ENCODE measurements at places on chromosomes 11 and 22. TPM values are rescaled to one million over a fixed set of nuclear protein-coding genes. Genes with fewer than 3 reads are reported as not detected.

- no peak for DNase-seq
Measured at GRCh38 chr22:23549198-23549595, 30.9 kb downstream of the IGLL1 start.

DNA sequence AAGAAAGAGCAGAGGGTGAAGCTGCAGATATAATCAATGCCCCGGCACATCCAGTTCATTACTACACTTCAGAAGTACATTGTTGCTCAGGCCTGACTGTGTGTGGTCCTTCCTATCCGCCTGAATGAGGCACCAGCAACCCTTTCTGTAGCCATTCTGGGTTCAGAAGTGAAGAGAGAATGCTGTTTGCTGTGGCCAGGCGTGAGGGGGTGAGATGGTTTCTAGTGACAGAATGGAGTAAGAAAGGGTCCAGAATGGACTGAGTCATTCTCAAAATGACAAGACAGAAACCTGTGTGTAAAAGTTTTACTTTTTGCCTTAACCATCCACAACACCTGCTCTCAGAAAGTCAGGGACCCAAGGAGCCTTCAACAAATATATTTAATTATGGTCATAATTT is 334.8 kb downstream of the GUCY1A2 start:
- DNase-seq, result no peak

DNA sequence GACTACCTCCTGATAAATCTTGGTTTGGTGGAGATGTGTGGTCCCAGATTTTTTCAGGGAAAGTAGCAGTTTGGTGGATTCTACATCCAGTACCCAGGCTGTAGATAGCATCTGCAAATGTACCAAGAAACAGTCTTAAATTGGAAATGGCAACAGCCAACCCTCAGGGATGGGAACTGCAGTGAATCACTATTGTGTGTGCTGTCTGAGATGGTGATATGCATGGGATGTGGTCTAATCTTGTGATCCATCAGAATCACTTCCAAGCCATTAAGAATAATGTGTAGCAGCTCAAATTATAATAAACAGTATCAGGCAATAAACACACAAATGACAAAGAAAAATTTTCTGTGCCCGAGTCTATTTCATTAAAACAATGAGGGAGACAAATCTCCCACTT is 3.4 kb downstream of the OLFML1 start:
- DNase-seq, result no peak

- DNase-seq, result no peak
Measured at GRCh38 chr11:105357764-105358163, 218.2 kb upstream of the CARD18 start.

DNA sequence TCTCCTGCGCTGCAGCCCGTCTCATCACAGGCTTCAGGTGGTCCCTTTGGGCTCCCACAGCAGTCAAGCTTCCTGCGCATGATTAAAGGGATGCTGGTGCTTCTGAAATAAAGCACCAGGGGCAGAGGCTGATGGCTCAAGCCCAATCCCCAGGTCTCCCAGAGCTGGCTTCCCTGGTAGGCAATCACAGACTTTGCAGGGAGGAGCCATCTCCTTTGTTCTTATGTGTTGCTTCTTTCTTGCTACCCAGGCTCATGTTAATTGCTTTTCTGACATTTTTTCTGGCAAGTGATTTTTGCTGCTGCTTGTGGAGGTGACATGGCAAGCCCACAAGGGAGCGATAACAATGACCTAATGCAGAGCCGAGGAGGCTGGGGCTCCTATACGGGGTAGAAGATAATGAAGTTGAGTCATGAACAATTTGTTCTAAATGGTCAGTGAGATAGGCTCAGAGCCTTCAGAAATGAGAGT is 25.2 kb upstream of the PLET1 start:
- DNase-seq, result no peak

GRCh38 chr11:69075421-69076128 is 26.8 kb downstream of the TPCN2 start:
- DNase-seq, result no peak

DNA sequence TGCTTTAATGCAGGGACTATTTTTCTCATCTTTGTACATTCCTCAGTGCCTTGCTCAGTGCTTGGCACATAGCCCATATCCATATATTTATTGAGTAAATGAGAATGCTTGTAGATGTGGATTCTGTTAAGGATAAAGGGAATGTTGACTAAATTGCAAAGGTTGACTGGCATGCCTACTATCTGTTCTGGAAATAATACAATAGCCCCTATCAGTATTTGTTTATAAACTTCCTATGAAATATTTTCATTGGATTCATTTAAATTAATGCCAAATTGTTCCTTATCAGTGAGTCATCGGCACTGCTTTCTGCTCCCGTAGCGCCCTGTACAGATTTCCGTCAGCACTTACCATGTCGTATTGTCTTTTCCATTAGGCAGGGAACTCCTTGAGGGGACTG is 8.0 kb downstream of the RNF121 start:
- no peak for DNase-seq

DNA sequence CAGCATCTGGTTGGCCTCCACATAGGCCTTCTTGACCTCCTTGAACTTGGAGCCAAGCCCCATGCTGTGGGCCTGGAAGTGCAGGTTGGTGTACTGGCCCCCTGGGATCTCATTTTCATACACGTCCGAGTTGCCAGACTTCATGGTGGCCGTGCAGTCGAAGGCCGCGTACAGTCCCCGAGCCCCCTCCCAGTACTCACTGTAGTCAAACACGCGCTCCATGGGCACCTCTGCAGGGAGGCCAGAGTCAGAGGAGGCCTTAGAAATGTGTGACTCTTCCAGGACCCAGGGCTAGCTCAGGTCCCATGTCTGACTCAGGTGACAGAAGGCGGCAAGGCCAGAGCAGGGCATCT is 6.7 kb upstream of the LRFN4 start:
- DNase-seq, result no peak

DNA sequence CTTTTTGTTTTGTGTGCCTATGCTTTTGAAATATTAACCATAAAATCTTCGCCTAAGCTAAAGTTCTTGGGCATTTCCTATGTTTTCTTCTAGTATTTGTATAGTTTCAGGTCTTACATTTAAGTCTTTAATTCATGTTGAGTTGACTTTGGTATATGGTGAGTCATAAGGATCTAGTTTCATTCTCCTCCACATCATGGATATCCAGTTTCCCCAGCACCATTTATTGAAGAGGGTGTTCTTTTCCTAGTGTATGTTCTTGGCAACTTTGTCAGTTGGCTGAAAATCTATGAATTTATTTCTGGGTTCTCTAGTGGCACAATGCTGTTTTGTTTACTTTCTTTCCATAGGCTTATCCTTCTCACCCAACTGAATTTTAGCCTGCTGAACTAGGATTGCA is 49.0 kb downstream of the CTSC start:
- DNase-seq, result no peak

DNA sequence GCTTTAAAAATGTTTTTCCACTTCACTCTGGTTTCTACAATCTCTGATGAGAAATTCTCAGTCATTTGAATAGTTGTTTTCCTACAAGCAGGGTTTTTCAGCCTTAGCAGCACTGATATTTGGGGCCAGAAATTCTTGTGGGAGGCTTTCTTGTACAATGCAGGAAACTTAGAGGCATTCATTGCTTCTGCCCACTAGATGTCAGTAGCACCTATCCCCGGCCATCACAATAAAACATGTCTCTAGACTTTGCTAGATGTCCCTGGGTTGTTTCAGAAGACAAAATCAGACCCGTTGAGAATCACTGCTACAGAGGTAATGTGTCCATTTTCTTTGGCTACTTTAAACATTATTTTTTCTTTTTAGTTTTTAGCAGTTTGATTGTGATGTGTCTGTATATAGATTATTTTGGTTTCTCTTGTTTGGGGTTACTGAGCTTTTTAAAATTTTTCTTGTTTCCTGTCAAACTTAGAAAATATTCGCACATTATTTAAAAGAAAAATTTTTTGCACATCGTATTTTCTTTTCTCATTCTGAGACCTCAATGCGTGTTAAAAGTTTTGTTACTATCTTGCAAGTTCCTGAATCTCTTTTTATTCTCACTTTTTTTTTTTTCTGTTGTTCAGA is 60.8 kb upstream of the CCDC179 start:
- DNase-seq, result peak; percentile 64

DNA sequence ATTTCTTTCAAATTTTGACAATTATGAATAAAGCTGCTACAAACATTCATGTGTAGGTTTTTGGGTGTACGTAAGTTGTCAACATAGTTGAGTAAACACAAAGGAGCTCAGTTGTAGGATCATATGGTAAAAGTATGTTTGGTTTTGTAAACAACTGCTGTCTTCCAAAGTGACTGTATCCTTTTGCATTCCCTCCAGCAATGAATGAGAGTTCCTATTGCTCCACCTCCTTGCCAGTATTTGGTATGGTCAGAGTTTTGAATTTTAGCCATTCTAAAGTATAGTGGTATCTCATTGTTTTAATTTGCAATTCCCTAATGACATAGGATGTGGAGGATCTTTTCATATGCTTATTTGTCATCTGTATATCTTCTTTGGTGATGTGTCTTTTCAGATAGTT is 28.0 kb upstream of the PHOX2A start:
- DNase-seq, result no peak

- DNase-seq, result no peak
Measured at GRCh38 chr11:30991376-30991775, 378.2 kb downstream of the DCDC1 start.

- no peak for DNase-seq
Measured at GRCh38 chr11:100629671-100630070, 57.4 kb upstream of the ARHGAP42 start.

DNA sequence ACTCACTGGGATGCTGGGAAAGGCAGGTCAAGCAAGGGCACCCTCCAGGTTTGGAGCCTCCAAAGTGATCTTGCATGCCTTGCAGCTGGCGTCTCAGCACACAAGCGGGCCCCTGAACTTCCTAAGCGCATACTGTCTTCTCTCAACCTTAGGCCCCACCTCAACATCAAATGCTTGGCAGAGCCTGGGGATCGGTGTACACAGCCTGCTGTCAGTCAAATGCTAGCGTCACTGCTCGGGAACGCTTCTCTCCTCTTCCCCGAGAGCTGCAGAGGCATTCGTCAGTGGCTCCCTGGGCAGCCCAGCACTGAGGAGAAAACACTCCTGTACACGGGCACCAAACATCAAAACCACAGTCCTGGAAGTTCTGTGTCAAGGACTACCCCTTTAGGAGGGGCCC is 124.9 kb downstream of the C11orf58 start:
- DNase-seq, result no peak

GRCh38 chr11:125886997-125887372 is 483 bp upstream of the HYLS1 start:
- DNase-seq, result peak; percentile 12

DNA sequence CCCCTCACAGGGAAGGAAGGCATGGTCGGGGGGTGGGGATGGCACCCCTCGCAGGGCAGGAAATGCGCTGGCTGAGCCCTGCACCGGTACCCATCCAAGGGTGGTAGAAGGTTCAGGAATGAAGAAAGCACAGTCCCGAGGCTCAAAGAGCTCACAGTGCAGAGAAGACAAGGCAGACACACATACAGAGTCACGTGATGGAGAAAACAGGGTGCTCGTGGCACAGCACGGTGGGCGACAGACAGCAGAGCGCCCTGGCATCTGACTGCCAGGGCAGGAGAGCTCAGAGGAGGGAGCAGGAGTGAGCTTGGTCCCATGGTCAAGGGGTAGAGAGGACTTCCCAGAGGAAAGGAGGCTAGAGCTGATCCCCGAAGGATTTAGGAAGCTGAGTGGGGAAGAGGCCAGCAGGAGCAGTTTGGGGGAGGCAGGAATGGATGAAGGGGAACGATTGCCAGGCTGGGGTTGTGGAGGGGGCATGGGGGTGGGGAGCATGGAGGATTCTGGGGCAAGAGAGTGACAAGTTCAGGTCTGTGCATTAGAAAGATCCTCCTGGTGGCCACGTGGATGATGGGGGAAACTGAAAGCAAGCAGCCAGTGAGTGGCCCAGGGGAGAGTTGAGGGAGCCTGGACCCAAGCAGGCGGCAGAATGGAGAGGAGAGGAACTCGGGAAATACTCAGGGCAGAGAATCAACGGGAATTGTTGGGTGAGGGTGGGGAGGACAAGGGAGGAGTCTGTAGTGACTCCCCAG is 43.9 kb downstream of the PDE2A start:
- DNase-seq, result no peak

GRCh38 chr22:37245740-37246139 is 1.7 kb upstream of the RAC2 start:
- DNase-seq, result no peak

- DNase-seq, result no peak
Measured at GRCh38 chr11:569158-569885, 6.9 kb upstream of the PHRF1 start.

C22orf31 gene
- not detected for total RNA-seq

NRXN2 gene
- total RNA-seq, result 6.1 TPM

CARD18 gene
- total RNA-seq, result not detected

ZDHHC8 gene
- total RNA-seq, result 60.2 TPM

LBHD1 gene
- total RNA-seq, result 7.1 TPM

All from A673 (cell line).